ENCODE measurements at places on chromosomes 13 and 19. TPM values are rescaled to one million over a fixed set of nuclear protein-coding genes. Genes with fewer than 3 reads are reported as not detected.

GRCh38 chr13:83622422-83622784 lies 259.9 kb downstream of the SLITRK1 start:
- no peak overlapping the region for H3K4me3 ChIP-seq
- no peaks in the 10 kb centered on the region for H3K4me1 ChIP-seq
- H3K36me3 ChIP-seq: no peaks in the 10 kb centered on the region

Gene ZNF737
- total RNA-seq: 11.6 TPM

DNA sequence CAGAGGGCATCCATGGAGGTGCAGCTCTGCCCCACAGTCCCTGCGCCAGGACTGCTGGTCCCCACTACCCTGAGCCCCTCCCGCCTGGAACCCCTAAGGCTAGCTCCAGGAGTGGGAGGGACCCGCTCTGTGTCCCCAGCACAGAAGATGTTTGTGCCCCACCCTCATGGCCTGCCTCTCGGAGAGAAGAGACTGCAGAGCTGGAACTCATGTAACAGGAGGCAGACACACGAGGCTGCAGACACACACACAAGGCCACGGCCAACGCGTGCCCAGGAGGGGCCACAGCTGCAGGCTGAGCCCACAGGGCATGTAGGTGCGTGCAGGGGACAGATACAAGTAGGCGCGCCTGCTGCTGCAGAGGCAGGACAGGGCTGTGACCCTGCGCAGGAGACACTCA lies 10.4 kb upstream of the TMEM86B start:
- no peak overlapping the region for H3K27ac ChIP-seq
- H3K4me1 ChIP-seq: no peaks in the 10 kb centered on the region
- H3K4me3 ChIP-seq: no peak overlapping the region
- H3K36me3 ChIP-seq: peaks cover 19% of the 10 kb centered on the region
- DNase-seq: no peak
- H3K27me3 ChIP-seq: no peaks in the 10 kb centered on the region

- no peak overlapping the region for H3K4me3 ChIP-seq
- no peak for DNase-seq
- no peaks in the 10 kb centered on the region for H3K4me1 ChIP-seq
- H3K36me3 ChIP-seq: 0 out of 2 replicates have a peak, but pooled peaks cover under 1% of the 10 kb centered on the region
These were observed 78.0 kb downstream of the ZC3H13 start for GRCh38 chr13:45974500-45974899.

GRCh38 chr19:17055636-17056035 lies 19.6 kb downstream of the HAUS8 start:
- DNase-seq: no peak
- H3K36me3 ChIP-seq: no peaks in the 10 kb centered on the region
- H3K4me3 ChIP-seq: no peak overlapping the region
- H3K27me3 ChIP-seq: no peaks in the 10 kb centered on the region
- H3K27ac ChIP-seq: no peak overlapping the region

Measured in Panc1 (cell line).